ENCODE measurements at places on chromosomes 3 and 15.

- DNase-seq, result no peak
These were observed 149.5 kb downstream of the ALDH1A2 start for GRCh38 chr15:57915827-57916531.

DNA sequence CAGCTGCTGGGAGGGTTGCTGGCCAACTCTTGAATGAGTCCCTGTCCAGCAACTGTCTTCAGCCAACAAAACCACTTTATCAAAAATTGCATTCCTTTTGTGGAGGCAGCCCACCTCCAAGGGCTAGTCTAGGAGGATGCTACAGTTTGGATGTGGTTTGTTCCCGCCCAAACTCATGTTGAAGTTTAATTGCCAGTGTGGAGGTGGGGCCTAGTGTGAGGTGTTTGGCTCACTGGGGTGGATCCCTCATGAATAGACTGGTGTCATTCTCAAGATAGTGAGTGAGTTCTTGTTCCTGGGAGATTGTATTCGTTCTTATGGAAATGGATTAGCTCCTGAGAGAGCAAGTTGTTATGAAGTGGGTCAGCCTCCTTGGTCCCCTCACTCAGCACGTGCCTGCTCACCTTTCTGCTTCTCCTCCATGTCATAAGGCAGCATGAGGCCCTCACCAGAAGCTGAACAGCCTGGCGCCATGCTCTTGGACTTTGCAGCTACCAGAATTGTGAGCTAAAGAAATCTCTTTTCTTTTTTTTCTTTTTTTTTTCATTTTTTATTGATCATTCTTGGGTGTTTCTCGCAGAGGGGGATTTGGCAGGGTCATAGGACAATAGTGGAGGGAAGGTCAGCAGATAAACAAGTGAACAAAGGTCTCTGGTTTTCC lies 4.2 kb upstream of the RFC4 start:
- no peak for DNase-seq

- DNase-seq, result no peak
These were observed 63.7 kb upstream of the TPRG1 start for GRCh38 chr3:189108067-189108466.

DNA sequence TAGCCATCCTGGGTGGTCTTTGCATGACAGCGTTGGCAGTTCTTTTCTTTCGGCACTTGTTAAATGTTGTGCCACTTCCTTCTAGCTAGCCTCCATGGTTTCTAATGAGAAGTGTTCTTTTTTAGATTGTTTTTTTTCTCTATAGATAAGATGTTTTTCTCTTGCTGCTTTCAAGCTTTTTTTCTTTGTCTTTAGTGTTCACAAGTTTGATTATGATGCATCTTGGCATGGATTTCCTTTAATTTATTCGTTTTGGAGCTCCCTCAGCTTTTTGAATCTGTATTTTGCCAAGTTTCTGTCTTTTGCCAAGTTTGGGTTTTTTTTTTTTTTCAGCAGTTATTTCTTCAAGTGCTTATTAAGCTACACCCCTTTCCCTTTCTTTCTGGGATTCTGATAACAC lies 53.1 kb downstream of the TM2D3 start:
- DNase-seq, result no peak

GRCh38 chr15:70517194-70517590 lies 246.2 kb downstream of the UACA start:
- DNase-seq, result no peak
